ENCODE measurements at places on chromosomes 13 and 19.

- DNase-seq: no peak
These were observed 17.4 kb downstream of the RUBCNL start for GRCh38 chr13:46369506-46370277.

GRCh38 chr19:12166626-12167025, 3.7 kb downstream of the ZNF136 start:
- no peak for DNase-seq

GRCh38 chr13:100625447-100625846, 36.9 kb upstream of the GGACT start:
- DNase-seq: no peak

DNA sequence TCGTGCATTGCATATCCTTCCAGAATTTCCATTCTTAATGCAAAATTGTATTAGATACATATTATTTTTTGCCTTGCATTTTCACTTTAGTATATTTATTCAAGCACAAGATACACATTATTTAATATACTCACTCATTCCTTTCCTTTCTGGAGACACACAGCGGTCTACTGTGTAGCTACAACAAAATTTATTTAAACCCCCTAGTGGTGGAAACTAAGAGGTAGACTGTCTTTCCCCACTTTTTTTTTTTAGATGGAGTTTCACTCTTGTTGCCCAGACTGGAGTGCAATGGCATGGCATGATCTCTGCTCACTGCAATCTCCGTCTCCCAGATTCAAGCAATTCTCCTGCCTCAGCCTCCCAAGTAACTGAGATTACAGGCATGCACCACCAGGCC, 2040.3 kb upstream of the PCDH20 start:
- DNase-seq: no peak

DNA sequence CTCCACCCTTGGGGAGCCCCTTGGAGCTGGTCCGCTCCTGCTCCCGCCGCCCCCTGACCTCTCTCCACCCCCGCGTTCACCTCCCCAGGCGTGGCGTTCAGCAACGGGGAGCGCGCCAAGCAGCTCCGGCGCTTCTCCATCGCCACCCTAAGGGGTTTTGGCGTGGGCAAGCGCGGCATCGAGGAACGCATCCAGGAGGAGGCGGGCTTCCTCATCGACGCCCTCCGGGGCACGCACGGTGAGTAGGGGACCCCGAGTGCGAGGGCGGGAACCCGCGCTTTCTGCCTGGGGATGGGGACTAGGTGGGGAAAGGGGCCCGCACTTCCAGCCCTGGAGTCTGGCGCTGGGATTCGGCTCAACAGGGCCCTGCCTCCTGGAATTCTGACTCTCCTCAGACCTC, 1.7 kb downstream of the CYP2A13 start:
- DNase-seq: no peak

GRCh38 chr13:109840201-109840892, 54.0 kb upstream of the IRS2 start:
- DNase-seq: no peak

- DNase-seq: no peak
These were observed 60.0 kb upstream of the SERP2 start for GRCh38 chr13:44313674-44314073.

DNA sequence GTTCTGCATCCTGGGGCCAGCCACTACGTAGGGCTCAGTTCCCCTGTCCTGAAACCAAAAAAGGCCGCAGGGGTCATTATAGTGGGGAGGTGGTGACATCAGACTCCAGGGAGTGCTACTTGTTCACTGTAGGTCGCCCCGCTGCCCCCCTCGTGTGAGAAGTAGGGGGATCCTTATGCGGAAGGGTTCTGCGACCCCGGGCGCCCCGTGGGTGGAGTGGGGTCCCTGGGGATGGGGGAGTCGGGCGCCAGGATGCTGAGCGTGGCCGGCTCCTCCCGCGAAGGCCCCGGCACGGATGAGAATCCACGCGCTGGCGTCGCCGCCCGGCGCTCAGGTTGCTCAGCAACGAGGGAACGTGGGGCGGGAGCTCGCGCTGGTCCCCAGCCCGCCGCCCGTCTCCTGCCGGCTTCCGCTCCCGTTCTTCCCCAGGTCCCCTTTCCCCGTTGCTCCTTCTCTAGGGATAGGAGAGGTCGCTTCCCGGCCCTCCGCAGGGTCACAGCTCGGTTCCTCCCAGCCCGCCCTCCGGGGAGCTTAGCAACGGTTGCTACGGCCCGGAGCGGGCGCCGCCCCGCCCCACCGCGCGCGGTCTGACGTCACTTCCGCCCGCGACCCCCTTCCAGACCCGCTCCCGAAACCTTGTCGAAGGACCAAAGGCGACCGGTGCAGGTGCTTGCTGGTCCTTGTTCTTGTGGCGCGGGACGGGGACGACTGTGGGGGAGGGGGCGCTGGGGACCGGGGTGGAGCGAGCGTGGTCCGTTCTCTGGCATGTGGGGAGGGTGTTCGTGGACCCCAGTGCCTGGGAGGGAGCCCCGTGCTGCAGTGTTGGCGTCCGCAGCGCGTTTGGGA, at the start of gene NAT14:
Gene NAT14, plus strand, starts transcription at position 596 of the 846 bp plus-strand sequence. CDS start 521 bp downstream, outside the sequence.
- DNase-seq: peak; percentile 84

DNA sequence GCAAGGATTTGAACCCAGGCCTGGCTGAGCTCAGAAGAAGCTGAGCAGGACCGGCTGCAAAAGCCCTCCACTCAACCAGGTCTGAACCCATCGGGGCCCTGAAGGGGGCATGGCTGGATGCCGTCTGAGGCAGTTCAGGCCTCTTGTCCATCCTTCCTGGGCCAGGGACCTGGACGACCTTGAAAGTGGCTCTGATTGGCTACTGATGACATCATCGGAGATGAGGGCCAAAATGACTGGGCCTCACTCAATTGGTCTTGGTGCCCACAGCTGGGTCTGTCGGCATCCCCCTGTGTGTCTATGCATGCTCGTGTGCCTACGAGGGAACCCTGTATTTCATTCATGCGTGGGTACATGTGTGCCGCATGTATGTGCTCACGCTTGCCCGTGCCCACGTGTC, 71.8 kb downstream of the PTPRS start:
- DNase-seq: no peak

DNA sequence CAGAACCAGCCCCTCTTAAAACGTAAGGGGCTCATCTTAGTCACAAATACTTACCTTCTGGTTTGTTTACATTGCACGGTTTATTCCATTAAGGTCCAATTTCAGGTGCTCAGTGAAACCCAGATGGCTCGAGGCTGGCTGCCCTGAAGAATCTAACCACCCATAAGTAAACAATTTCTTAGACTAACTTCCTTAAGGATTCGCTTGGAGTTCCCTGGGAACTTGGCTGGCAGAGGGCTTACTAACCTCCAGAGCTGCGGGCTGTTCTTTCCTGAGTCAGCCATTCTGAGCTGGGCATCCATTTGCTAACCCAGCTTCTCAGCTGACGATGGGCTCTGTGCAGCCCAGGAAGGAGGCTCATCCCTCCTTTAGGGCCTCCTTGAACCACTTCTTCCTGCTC, 262.1 kb downstream of the FGF9 start:
- no peak for DNase-seq

DNA sequence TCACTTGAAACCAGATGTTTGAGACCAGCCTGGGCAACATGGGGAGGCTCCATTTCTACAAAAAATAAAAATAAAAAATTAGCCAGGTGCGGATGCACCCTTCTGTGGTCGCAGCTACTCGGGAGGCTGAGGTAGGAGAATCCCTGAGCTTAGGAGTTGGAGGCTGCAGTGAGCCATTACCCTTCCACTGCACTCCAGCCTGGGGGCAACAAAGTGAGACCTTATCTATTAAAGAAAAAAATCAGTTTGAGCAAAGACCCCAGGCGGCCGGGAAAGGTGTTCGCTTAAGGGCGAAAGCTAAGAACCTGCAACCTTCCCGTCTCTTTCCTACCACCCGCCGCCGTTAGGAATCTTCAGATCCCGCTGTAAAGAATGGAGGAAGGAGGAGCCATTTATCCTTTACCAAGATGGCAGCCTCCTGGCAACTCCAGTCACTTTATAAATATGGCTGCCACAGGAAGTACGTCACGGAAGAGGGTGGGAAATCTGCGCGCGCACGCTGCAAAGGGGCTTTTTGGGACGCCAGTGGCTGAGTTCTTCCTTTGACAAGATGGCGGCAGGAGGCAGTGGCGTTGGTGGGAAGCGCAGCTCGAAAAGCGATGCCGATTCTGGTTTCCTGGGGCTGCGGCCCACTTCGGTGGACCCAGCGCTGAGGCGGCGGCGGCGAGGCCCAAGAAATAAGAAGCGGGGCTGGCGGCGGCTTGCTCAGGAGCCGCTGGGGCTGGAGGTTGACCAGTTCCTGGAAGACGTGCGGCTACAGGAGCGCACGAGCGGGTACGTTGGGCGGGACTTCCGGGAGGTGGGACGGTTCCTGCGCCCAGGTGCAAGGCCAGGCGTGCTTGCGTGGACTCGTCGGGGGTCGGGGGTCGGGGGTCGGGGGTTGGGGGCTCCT, at the start of gene NOP53:
Gene NOP53, plus strand, starts transcription at position 537 of the 892 bp plus-strand sequence. Its CDS starts 14 bp downstream, at position 551.
- peak; percentile 98 for DNase-seq

DNA sequence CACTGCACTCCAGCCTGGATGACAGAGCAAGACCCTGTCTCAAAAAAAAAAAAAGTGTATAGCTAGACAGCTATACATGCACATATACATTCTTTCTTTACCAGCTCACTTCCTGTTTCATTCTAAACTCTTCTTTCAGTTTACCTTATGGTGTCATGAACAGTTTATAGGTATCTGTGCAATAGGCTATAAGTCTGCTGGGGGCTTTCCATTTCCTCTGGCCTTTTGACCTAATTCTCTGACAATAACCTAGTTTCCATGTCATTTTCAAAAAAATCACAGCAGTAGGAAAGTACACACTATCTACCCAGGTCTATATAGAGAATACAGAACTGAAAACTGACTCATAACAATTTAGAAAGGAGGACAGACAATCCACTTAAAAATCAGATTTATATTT, 24.4 kb upstream of the URAD start:
- DNase-seq: no peak

GRCh38 chr19:42229301-42229854, 9.3 kb downstream of the ZNF526 start:
- no peak for DNase-seq

- no peak for DNase-seq
These were observed 11.5 kb downstream of the FFAR2 start for GRCh38 chr19:35459414-35460082.

DNA sequence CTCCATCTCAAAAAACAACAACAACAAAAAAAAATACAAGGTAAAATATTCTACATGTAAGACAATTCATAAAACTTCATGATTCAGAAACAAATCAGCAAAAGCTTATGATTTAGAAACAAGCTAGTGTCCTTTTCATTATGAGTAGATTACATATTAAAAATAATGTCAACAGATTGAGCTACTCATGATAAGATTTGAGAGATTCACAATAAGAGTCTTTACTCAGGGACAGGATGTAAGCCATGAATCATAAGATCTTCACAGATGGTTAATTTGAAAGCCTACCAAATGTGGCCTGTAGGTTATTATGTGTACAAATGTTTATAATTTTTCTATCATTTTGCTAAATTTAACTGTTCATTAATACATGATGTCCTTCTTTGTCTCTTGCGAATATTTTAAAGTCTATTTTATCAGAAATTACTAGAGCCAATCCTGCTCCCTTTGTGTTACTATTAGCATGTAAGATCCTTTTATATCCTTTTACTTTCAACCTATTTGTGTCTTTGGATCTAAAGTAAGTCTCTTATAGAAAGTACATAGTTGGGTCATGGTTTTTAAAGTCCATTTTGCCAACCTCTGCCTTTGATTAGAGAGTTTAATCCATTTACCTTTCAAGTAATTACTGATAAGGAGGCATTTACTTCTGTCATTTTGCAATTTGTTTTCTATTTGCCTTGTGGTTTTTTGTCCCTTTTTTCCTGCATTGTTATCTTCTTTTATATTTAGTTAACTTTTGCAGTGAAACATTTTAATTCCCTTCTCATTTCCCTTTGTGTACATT, 68.3 kb upstream of the RXFP2 start:
- no peak for DNase-seq

GRCh38 chr13:98208606-98209005, 31.5 kb upstream of the RNF113B start:
- DNase-seq: no peak

DNA sequence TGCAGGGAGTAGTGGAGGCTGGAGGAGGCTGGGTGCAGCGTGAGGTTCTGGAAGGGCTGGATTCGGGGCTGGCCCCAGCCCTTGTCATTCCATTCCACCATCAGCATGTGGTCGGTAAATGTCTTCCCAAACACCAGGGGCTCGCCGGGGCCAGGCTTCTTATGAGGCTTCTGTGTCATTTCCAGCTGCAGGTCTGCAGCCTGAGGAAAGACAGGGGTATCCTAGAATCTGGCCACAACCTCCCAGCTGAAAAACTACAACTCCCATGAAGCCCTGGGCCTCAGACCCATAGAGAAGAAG, 4.4 kb downstream of the BCAT2 start:
- DNase-seq: peak; percentile 48

DNA sequence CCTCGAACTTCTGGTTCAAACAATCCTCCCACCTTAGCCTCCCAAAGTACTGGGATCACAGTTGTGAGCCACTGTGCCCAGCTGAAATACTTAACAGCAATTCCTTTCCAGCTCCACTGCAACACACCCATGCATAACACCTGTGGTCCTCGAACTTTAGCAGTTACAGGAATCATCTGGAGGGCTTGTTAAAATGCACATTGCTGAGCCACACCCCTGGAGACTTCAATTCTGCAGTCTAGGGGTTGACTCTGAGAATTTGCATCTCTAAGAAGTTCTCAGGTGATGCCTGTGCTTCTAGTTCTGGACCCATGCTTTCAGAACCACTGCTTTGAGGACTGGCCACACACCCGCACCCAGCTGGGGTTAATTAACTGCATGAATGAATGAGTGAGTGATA, 53.1 kb upstream of the UBL3 start:
- DNase-seq: no peak

- DNase-seq: no peak
These were observed 19.7 kb upstream of the ASF1B start for GRCh38 chr19:14156122-14156521.

- DNase-seq: no peak
These were observed 25.4 kb downstream of the COMMD6 start for GRCh38 chr13:75512253-75512652.

GRCh38 chr13:113927661-113928581, 46.0 kb downstream of the C13orf46 start:
- DNase-seq: no peak

DNA sequence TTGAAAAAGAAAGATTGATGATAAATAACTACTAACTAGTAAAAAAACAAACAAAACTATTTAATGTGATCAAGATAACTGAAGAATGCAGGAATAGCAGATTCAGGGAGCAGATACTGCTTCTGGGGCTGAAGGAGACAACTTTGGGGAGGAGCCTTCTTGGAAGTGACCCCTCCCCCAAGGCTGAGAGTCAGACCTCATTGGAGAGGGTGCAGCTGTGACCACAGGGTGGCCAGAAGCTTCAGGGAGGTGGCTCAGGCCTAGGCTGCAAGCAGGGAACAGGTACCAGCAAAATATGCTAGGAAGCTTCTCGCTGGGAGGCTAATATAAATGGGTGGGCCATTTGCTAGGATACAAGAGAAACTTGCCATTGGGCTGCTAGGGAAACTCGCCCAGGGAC, 149.9 kb downstream of the MYO16 start:
- DNase-seq: no peak

DNA sequence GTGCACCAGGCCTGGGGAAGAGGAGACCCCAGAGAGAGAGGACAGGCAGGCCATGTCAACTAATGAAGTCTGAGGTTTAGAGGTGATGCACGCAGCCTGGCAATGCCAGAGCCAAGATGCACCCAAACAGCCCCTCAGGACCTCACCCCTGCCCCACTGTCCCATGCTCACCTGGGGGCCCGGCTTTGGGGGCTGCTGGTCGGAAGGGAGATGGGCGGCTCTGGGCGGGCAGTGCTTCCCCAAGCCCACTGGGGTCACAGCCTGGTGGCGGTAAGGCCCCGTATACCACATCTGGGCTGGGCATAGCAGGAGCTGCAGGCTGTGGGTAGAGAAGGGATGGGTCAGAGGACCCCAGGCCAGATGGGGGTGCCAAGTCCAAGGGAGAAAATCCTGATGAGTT, 8.6 kb upstream of the TMEM161A start:
- DNase-seq: no peak
